ENCODE measurements at places on chromosomes 1 and 21.
A peak's percentile ranks its signal among the peaks of the same experiment; 100 is the strongest.

DNA sequence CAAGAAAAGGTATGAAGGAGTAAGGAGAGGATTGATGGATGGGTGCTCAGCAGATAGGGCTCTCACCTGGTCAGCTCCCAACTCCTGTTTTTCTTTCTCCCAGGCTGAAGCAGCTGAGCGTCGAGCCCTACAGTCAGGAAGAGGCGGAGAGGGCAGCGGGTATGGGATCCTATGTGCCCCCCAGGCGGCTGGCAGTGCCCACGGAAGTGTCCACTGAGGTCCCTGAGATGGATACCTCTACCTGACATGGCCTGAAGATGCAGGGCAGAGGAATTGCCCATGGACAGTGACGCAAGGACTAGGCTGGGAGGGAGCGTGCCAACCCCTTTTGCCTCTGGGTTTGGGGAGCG, 739 bp downstream of the ZNF593 start:
- no peak for DNase-seq

DNA sequence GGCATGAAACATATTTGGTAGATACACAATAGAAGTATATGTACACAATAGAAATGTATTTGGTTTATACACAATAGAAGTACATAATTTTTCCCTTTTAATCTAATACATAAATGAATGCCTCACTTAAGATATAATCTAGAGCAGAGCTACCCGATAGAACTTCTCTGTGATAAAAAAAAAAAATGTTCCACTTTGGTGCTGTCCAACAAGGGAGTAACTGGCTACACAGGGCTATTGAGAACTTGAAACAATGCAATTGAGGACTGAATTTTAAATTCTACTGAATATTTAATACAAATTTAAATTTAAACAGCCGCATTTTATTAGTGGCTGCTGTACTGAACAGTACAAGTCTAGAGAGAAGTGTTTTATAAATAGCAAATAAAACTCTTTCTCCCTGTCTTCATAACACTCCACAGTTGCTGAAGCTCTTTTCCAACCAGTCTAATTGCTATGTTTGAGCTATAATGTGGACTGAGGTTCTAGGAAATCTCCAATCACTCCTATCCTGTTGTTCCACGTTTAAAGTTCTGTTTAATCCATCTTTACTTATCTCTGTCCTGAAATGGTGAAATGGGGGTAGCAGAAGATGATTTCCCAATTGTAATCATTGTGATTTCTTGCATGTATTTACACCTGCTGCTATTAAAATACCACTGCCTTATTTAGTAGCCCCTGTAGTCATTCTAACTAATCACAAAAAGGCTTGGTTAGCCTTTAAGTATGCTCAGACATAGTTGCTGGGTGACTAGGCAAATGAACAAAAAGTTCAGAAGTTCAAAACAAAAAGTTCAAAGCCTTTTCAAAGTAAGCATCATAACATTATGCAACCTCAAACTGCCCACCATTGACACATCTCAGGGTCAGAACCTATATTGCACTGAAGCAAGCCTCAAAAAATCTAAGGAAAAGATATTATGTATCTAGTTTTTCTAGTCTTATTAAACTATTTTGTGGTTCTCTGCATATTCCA, 192.3 kb upstream of the C1orf87 start:
- peak; percentile 95 for DNase-seq

- DNase-seq, result no peak
Observed at GRCh38 chr1:218365226-218365999, 20.3 kb downstream of the TGFB2 start.

DNA sequence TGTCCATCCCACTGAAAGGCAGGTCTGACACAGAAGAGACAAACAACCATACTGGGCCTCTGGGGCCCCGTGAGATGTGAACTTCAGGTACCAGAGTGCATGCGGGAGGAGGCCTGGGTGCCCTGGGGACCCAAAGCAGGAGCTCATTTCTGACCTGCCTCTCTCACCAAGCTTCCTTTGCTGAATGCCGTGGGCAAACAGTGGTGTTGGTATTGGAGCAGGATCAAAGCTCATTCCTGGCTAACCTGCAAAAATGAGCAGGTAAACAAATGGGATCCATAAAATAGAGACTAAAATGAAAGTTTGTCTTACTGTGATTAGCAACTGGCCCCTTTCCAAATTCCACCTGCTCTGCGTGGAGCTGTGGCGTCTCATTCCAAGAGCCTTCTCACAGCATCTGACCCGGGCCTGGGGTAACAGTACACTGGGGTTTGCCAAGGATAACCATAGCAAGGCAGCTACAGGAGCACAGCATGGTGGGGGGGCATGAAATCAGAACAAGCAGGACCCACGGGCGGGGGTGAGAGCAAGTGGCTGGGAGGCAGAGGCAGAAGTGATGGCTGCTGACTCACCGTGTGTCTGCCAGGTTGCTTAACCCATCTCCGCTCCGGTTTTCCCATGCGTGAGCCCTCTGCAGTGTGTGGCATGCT, 103.6 kb downstream of the KIF26B start:
- DNase-seq, result peak; percentile 21

- DNase-seq, result peak; percentile 42
Observed at GRCh38 chr1:36217670-36218069, 6.6 kb upstream of the THRAP3 start.
